ENCODE measurements at places on chromosomes 12 and 14. TPM values are rescaled to one million over a fixed set of nuclear protein-coding genes. Genes with fewer than 3 reads are reported as not detected.

The ZNF740 gene
- 5.6 TPM for total RNA-seq

The GARIN6 gene
- total RNA-seq: not detected

The PLBD1 gene
- total RNA-seq: 6.1 TPM

The TSHR gene
- total RNA-seq: not detected

The RBP5 gene
- total RNA-seq: not detected

The NANOG gene
- not detected for total RNA-seq

The TMX1 gene
- total RNA-seq: 15.3 TPM

The SPIC gene
- total RNA-seq: not detected

The AQP2 gene
- total RNA-seq: not detected
